Activated naive CD8-positive, alpha-beta T cell treated with anti-CD3 and anti-CD28 coated beads, Interleukin-2, amount 50 U/mL, for 24 hours (primary cell): ENCODE measurements at places on chromosomes 6 and 20.

DNA sequence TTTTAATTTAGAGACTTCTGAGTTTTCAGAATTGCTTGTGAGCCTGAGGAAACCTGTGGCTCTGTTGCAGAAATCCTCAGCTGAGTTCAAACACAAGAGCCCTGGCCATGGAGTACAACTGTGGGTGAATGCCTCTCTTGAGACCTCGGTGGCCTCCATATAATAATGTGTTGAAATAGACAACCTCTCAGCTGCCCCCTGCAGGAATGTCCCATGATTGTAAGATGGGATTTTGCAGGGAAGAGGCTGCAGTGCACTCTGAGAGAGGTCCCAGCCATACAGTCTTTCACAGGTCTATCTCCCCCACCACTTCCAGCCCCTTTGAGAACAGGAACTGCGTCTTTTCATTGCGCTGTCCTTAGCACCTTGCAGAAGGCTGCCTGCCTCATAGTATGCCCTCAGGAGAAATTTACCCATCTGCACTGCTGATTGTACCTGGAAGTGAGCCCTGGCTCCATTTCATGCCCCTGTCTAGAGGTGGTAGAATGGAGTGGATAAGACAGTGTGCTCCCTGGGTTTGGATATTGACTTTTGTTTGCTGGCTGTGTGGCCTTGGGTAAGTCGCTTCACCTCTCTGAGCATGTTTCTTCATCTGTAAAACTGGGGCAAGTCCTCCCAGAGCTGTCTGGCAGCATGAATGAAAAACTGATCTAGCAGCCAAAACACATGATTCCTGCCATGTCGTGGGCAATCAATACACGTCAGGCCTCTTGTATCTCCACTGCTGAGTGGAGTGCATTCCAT lies 16.8 kb upstream of the CDH22 start:
- no peak for DNase-seq

DNA sequence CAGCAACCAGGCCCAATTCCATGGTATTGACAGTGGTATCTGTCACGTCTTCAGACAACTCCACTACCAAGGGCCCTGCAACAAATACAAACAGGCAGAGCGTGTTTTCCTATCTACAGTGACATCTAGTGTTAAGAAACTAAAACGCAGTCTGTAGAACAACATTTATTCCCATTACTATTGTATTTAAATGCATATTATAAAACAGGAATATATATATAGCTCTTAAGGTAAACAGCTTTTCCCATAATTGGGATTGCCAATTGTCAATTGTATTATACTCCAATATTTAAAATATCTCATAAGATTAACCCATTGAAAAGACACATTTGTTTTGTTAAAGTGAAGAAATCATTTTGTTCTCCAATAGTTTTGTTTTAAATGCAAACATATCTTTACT lies 97.2 kb downstream of the KIF16B start:
- DNase-seq: no peak

- DNase-seq: no peak
Measured at GRCh38 chr6:5509106-5509505, 247.8 kb downstream of the FARS2 start.

- DNase-seq: no peak
Measured at GRCh38 chr20:33132513-33133372, 35.2 kb upstream of the BPIFA2 start.

DNA sequence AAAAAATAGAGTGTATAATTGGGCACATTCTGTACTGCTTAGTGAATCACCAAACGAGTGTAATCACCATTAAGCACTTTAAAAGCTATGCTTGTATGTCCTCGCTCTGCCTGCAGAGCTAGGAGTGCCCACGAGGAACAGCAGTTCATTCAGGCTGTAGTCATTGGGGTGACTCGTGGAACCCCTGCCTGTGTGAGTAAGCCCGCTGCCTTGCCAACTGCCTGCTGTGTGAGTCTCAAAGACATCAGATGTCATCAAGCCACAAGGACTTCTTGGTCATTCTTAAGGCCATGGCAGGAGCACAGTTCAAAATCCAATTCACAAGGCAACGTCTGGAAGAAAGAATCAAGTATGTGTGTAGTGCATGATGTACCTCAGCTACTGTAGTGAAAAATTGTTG lies 60.4 kb downstream of the FOXO3 start:
- peak; percentile 26 for DNase-seq

- DNase-seq: no peak
Measured at GRCh38 chr20:57794036-57794435, 84.2 kb upstream of the PMEPA1 start.

- no peak for DNase-seq
Measured at GRCh38 chr20:40666336-40666735, 22.7 kb downstream of the MAFB start.

DNA sequence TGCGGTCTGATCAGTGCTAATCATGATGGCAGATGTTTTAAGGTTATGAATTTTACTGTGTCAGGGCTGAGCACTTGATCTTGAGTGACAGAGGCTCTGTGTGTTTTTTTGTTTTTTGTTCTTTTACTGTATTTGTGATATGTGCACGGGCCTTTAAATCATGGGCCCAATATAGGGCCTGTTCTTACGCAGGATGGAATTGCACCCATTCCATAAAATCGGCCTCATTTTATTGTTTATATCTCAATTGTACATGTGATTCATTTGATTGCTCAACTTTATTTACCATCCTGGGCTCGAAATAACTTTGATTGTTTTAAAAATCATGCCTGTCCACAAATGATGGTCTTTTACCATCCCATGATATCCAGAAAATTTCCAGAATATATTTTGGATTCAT lies 39.3 kb upstream of the MBOAT1 start:
- DNase-seq: no peak

- DNase-seq: no peak
Measured at GRCh38 chr6:75620381-75621304, 19.0 kb downstream of the SENP6 start.
